Stimulated activated CD8-positive, alpha-beta memory T cell treated with anti-CD3 and anti-CD28 coated beads, Interleukin-2, amount 100 ng/mL, for 48 hours (primary cell): ENCODE measurements at places on chromosomes 16 and 17.
A peak's percentile ranks its signal among the peaks of the same experiment; 100 is the strongest.

DNA sequence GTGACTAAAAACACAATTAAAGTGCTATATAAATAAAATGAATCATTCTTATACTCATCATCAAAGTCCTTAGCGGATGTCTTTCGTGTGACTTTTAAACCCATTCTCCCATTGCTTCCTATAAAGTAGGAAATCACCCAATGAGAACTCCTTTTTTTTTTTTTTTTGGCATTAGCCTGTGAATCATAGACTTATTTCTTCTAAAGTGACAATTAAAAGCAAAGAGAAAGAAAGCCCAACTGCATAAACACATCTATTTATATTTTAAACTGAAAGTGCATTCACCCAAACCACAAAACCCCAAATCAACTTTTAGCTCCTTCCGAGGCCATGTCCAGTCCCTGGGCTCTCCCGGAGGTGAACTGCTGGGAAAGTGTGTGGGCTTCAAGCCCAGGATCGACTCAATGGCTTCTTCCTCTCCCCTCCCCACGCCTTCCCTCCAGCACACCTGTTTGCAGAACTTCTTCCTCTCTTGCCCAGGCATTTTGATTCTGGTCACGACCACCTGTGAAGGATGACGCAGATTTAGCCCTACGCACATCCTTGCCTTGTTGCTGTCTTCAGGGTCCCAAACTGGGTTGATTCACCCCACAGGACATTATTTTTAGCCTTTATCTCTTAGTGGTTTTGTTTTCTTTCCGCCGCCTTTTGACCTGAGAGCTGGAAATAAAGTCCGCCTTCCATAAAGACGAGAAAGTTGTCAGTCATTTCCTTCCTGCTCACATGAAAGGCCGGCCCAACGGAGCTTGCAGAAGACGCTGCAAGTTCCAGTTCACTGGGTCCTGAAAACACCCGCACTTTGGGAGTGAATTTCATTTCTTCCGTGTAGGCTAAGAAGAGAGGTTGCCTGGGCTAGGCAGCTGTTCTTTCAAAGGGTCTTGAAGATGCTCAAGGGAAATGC, 166.8 kb downstream of the MAP2K6 start:
- no peak for DNase-seq

DNA sequence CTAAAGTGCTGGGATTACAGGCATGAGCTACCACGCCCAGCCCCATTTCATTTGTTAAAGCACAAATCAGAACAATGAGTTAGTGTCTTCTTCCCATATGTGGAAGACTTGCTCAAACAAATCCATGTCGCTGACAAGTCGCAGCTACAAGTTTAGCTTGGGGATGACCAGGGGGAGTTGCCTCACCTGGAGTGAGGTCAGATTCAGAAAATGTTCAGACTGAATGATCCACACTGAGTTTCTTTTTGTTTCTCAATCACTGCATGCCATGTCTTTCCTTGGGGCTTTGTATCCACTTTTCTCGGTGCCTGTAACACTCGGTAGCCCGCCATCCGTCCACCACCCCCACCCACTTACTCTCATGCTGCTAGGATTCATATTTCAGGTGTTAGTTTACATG, 437.3 kb upstream of the DYNLRB2 start:
- DNase-seq = no peak

DNA sequence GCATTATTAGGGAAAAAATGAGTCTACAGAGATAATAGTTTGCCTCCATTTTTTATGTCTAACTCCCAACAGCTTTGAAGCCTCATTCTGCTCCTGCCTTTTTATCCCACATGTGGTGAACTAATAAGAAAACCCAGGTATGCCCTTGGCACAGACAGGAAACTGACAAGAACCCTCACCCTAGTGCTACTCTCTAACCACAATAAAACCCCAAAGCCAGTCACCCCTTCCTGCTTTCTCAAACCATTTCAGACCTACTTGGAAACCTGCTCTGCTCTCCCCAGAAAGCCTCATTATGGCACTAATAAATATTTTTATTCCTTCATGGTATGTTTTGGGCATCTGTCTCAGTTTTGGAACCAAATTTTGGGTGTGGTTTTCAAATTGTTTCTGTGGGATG, 3.9 kb upstream of the MARVELD3 start:
- DNase-seq = no peak

DNA sequence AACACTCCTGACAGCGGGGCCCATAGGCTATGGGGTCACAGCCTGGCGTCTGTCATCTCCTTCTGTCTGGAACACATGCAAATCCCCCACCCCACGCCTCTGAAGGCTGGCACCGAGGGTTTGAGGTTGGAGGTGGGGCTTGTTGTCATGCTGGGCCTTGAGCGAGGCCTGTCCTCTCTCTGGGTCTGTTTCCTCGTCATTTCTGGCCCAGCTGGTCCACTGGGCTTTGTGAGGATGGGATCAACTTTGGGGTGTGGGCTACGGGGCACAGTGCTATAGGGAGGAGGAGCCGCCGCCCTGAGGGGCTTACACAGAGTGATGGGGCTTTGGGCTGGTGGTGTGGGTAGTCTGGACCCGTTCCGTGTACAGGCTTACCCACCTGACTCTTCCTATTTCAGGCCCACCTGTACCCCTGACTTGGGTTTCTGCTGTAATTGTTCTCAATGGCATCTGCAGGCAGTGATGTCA, 87.5 kb downstream of the AMFR start:
- no peak for DNase-seq

DNA sequence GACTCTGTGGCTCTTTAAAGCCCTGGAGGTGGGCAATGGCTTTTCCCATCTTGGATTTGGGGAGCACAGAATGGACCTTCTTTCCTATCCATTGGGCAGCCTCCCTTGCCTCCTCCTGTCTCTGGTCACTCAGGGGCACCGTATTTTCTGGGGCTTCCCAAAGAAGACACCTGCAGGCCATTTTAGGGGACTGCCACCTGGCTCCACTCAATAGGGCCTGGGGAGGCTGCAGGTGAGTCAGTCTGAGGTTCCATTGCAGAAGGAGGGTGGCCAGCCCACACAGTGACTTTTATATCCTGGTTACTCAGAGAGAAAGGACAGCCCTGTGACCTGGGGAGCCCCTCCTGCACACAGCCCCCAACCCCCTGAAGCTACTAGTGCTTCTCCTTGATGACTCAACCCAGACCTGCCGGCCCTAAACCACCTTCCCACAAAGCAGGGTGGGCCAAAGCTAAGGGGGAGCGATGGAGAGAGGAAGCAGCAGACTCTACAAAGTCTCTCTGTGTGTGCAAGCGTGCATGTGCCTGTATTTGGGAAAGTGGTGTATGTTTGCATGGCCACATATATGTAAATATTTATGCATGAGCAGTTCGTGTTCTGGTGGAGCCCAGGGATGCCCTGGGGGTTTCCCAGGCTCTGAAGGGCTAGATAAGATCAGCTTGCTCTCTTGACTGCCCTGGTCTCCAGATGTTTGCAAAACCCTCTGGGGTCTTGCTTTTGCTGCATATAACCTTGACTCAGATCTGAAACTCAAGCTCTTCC, 5.0 kb downstream of the CX3CL1 start:
- DNase-seq = peak; percentile 55

DNA sequence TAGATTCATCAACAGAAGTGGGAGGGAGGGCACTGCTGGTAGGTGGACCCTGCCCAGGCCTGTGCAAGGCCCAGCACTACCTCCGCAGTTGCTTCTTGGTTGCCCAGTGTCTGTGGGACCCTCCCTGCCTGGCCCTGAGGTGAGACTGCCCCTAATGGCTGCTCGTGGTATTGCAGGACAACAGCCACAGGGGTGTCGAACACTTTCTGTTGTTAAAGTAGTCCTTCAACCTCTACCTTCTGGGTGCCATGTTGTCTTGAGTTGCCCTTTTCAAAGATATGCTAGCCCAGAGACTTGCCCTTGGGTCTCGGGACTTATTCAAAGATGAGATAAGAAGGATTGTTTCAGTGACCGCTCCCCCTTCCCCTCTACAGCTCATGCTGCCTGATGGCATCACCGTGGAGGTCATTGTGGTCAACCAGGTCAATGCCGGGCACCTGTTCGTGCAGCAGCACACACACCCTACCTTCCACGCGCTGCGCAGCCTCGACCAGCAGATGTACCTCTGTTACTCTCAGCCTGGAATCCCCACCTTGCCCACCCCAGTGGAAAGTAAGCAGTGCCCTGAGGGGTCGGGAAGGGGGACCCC, 29.1 kb downstream of the AKAP1 start:
- peak; percentile 39 for DNase-seq

- no peak for DNase-seq
Measured at GRCh38 chr16:68782198-68783174, 45.4 kb downstream of the CDH1 start.

- DNase-seq = no peak
Measured at GRCh38 chr17:8479431-8479947, 43.8 kb downstream of the NDEL1 start.

- no peak for DNase-seq
Measured at GRCh38 chr16:50280932-50281331, 14.6 kb downstream of the ADCY7 start.

- DNase-seq = no peak
Measured at GRCh38 chr16:69932691-69933392, 18.3 kb upstream of the CLEC18A start.

GRCh38 chr17:37147301-37147812, 198.6 kb downstream of the AATF start:
- no peak for DNase-seq

DNA sequence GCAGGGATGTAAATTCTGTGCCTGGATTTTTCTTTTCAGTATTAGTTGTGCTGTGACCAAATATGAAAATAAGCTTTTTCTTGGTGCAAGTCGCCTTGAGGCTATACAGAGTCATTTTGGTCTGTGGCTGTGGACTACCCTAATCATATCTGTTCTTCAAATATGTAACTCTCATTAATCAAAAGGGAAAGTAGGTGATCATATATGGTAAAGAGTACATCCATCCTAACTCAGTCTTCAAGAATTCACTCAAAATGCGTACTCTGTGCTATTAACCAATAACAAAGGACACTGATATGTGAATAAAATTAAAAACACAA, 2.6 kb downstream of the CPD start:
- DNase-seq = no peak

DNA sequence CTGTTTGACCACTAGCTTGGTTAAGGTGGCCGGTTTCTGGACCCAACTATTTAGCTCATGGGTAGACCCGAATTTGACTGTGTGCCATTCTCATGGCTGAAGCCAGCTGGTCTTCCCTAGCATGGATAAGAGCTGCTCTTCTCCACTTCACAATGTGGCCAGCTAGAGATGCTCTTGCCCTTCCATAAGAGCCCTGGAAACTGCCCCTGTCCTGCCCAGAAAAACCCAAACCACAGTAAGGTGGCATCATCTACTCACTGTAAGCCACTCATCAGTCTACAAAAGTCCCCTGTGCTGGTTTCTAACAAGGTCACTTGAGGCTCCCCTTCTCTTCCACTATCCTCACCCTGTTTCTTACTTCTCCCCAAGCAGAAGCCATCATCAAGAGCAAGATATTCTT, 165.1 kb downstream of the HS3ST2 start:
- DNase-seq = no peak

DNA sequence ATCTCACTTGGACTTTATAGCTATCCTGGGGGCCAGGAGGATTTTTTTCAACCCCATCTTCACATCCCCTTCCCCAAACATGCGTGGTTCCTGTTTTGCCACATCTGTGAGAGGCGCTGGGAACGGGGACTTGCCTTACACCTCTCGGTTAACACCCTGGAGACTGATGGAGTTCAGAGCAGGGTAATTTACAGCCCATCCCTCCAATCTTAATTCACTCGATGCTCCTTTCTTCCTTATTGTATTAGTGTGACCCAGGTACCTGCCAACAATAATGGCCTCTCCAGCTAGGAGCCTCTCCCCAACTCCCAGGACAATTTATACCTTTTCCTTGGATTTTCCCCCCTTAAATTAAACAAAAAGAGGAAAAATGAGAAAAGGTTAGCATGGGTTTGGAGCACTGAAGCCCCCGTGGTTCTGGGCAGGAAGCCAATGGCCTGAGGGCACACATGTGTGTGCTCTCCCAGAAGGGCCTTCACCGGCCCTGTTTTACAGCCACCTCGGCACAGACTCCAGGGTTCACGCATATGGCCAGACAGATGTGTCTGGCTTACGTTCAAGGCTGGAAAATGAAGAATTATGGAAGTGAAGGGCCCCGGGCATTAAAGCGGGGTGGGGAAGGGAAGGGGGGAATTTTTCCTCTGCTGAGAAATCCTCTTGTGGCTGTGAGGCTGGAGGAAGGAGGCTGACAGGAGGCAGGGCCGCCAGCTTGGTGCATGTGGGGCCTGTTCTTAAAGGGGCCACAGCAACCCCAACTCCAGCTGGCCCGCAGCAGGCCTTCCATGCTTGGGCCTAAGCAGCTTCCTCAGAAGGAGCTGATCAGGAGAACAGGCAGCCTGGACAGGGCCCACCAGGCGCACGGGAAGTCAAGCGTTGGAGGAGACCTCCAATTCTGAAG, 21.4 kb downstream of the HIC1 start:
- no peak for DNase-seq

DNA sequence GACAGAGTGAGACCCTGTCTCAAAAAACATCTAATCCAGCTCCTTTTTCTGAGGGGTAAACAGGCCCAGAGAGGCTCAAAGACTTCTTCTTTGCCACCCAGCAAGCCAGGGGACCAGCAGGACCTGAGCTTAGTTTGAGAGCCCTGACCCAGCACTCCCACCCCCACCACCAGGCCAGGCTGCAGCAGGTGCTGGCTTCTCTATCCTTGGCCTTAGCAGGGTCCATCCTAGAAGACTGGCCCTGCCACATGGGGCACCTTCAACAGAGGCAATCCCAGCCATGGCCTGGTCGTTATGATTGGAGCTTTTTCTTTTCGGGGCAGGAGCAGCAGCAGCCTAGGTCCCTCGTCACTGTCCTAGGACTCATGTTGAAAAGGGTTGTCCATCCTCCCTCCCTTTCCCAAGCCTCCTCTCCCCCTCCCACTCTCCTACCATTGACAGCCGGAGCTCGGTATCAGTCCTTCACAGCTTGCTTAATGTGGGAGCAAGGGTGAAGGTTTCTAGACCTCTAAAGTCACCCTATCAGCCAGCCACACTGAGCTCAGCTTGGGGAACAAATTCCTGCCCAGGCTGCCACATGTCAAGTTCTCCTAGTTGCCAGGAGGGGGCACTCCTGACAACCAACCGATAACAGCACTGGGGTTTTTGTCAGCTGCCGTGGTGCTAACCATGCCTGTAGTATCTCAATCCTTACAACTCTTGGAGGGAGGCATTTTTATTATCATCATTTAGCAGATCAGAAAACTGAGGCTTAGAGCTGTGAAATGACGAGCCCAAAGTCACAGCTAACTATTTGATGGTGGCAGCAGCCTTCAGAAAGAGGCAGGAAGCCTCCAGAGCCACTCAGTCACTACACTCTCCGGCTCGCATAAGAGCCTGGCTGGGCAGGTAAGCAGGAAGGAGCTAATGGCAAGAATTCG, 11.2 kb downstream of the MRPL27 start:
- DNase-seq = no peak

- no peak for DNase-seq
Measured at GRCh38 chr17:17523001-17523730, 27.0 kb upstream of the RASD1 start.

GRCh38 chr17:43028221-43028861, 3.3 kb downstream of the RND2 start:
- no peak for DNase-seq

DNA sequence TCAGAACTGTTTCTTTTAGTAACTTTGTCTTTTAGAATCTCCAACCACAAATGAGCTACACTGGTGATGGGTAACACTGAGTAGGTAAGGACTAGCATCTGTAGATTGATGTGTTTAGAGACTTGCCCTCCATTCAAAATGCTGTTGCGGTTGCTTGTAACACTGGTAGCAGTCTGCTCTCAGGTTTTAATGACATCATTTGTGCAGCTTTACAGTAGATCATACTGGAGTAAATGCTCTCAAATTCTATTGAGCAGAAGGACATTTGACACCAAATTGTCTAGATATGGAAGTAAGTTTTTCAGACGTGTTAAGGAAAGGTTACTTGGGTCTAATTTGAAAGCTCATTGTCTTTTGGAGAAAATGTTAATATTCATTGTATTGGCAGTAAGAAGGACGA, 98.8 kb downstream of the NLK start:
- DNase-seq = no peak

GRCh38 chr17:70172923-70173322, 3.6 kb downstream of the KCNJ2 start:
- no peak for DNase-seq
